Activated T-cell treated with anti-CD3 and anti-CD28 coated beads, Interleukin-2, amount 50 U/mL, for 48 hours (primary cell): ENCODE measurements at places on chromosomes 6 and 20.

DNA sequence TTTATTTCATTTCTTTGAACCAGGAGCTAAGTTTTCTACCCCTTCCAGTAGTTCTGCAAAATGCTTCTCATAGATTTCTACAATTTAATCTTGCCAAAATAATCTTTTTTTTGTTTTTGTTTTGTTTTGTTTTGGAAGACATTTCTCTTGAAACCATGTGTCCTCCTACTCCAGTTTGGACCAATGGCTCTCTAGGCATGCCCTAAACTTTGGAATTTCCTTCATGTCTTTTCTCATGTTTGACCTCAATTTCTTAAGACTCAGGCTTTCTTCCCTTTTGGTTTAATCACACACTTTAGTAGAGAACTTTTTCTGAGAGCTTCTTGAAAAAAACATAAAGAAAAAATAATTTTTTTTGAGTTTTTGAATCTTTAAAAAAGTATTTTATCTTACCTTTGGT is 173.8 kb downstream of the GJA1 start:
- no peak for DNase-seq

- no peak for DNase-seq
Measured at GRCh38 chr6:6105472-6106036, 98.8 kb upstream of the NRN1 start.

DNA sequence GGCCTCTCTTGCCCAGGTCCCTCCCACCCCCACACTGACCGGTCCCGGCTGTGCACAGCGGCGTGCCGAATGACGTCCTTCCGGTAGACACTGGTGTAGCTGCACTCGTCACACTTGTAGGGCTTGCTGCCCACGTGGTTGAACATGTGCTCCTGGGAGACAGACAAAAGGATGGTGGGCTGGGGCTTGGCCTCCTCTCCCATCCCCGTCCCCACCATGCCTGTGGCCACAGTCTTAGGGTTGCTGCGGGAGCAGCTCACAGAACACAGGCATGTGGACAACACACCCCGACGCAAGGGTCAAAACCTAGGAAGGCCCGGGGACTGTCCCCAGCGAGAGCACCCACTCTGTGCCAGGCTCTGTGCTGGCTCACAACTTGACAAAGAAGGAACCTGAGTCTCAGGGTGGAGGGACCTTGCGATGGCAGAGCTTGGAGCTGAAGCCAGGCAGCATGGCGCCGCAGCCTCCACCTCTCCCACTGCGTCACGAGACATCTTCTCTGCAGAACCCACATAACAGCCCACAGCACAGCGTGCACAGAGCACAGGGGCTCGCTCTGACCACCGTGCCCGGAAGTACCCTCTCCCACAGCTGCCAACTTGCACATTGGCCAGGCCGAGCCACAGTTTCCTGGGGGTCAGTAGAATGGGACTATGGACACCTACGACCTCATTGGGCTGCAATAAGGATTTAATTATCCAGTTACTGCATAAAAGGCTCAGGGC is 9.8 kb downstream of the ZNF335 start:
- no peak for DNase-seq

- no peak for DNase-seq
Measured at GRCh38 chr6:159555082-159555875, 137.8 kb downstream of the SOD2 start.

DNA sequence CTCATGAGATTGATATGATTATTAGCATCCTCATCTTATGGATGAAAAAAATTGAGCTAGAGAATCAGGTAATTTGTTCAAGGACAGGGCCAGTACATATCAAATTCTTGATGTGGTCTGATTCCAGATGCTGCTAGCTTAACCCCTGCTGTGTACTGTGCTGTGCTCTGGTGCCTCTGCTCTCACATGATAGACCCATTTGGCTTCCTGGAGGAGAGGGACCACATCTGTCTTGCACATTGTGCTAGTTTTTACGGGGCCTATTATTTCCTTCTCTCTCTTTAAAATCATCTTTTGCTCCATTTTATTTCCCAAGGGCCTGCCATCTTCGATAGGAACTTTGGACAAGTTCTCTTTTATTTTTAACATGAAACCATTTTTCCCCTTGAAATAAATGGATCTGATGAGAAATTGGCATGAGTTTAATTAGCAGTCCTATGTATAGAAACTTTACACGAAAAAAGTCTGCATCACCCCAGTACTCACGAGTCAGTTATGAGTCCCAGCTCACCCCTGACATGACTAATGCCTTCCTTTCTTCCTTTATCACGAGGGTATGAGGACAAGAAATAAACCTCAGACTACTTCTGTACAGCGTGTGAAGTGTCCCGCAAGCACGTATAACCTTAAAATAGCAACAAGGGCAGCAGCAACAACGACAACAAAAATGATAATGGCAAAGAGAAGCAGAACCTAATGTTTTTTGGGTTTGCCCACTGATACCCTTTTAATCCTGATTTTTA is 26.5 kb downstream of the CD109 start:
- no peak for DNase-seq

DNA sequence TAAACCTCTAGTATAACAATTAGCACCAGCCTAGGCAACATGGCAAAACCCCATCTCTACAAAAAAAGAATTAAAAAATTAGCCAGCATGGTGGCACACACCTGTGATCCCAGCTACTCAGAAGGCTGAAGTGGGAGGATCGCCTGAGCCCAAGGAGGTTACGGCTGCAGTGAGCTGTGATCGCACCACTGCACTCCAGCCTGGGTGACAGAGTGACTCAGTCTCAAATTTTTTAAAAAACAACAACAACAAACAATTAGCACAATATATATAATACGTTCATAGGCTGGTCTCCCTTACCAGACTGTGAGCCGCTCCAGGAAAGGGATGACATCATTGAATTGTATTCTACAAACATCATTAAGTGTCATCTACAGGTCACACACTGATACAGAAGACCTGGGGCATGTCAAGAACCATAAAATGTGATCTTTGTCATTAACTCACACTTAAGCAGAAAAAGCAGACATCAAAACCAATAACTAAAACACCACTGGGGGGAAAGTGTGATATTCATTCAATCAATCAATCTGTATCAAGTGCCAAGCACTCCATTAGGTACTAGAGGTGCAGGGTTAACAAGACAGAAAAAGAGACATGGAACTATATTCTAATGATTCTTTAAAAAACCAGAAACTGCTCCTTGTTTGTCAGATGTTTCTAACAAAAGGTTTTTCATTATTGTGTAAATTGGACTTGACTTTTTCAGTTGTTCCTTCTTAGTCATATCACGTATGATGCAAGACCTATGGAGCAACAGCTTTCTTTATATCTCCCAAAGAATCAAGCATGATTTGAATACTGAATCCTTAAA is 17.8 kb downstream of the MAP3K5 start:
- no peak for DNase-seq

GRCh38 chr6:143232849-143233248 is 172.2 kb downstream of the AIG1 start:
- peak; percentile 39 for DNase-seq
